Jurkat, Clone E6-1 (cell line): ENCODE measurements at places on chromosomes 6 and 20.

DNA sequence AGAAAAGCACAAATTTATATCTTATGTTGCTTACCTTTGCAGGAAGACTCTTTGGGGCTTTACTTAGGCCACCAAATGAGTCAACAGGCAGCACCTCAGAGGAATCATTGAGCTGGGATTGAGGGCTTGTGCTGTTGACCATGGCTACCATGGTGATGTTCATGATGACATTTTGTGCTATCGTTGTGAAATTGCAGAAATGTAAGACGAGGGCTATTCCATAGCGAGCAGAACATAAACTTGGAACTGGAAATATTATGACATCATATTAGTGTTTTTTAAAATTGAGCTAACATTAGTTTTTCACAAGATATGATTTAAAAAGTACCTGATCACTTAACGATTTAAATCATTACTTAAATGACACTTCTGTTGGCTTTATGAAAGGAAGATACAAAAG lies 11.8 kb downstream of the SLC17A3 start:
- DNase-seq: no peak

GRCh38 chr6:40710626-40711330 lies 123.6 kb upstream of the LRFN2 start:
- peak; percentile 52 for DNase-seq

- DNase-seq: no peak
Observed at GRCh38 chr6:149859938-149860337, 4.2 kb downstream of the LRP11 start.

DNA sequence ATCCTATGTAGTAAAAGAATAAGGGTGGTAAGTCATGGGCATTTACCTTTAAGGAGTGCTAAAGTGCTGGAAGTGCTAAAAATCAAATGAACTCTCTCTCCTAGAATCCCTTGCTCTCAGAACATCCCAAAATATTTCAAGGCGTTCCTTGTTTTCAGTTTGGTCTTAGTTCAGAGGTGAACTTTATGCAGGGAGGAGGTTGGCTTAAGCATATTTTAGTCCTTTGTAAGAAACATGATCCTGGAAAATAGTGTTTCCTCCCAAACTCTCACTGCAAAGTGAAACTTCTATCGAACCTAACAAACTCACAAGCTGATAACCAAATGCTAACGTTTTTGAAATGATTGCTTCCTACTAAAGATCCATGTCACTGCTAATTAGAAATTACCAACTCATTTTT lies 231.4 kb downstream of the FOXC1 start:
- DNase-seq: no peak

DNA sequence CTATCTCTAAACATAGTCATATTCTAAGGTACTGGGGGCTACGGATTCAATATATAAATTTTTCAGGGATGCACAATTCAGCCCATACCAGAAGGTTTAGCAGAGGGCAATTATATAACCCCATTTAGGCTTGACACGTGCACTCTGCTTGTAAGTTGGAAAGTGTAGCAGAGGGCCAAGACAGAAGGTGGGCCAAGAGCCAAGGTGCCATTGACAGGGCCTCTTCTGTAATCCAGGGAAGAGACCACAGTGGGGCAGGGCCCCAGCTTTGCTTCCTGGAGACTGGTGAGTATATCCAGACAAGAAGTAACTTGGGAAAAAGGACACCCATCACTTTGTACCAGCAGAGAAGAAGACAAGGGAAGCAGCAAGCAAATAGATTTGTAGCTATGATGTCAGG lies 672.4 kb upstream of the MARCKS start:
- DNase-seq: no peak
